Effector CD4-positive, alpha-beta T cell (primary cell): ENCODE measurements at places on chromosomes 6 and 20.

- no peak for DNase-seq
Observed at GRCh38 chr6:113627480-113627879, 229.7 kb upstream of the MARCKS start.

GRCh38 chr20:53210041-53210440 is 237.9 kb downstream of the TSHZ2 start:
- no peak for DNase-seq

DNA sequence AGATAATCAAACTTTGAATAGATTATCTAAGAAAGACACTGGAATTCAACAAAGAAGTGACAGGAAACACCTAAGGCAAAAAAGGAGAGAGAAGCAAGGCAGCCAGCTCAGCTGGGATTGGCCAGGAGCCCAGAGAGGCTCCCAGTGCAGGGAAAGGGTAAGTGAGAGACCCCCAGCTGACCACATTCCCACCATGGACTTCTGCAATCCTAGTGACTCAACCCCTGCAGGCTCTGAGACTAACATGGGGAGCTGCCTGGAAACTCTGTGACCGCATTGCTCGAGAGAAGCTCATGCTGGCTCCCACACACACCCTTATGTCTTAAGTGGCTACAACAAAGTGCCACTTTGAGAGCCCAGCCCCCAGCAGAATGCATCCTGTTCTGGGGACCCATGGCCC is 215.1 kb downstream of the PACRG start:
- no peak for DNase-seq

DNA sequence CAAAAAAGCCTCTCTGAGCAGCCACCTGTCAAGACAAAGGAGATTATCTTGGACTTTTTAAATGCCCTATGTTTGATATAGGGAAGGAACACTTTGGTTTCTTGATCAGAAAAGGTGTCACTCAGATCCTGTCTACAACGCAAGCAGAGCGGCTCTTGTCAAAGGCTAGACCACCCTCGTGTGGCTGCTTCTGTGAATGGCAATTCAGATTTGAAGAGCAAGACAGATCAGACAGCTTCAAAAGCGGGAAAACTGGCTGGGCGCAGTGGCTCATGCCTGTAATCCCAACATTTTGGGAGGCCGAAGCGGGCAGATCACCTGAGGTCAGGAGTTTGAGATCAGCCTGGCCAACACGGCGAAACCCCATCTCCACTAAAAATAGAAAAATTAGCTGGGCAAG is 10.1 kb upstream of the NXT1 start:
- no peak for DNase-seq

DNA sequence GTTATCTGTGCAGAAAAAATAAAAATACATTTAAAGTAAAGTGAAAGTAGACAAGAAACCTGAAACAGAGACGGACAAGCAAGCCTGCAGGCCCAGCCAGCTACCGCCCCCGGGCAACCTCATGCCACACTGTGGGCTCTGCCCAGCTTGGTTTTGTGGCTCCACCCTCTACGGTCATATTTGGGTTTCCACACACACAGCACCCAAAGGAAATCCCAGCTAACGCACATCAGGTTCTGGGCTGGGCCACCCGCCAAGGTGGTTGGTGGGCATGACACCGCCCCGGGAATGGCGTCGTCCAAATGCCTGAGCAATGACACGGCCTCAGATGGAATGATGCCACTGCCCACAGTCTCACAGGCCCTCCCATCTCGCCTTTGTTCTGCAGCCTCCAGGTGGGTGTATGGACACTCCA is 22.9 kb downstream of the FAM110A start:
- DNase-seq = peak; percentile 12

DNA sequence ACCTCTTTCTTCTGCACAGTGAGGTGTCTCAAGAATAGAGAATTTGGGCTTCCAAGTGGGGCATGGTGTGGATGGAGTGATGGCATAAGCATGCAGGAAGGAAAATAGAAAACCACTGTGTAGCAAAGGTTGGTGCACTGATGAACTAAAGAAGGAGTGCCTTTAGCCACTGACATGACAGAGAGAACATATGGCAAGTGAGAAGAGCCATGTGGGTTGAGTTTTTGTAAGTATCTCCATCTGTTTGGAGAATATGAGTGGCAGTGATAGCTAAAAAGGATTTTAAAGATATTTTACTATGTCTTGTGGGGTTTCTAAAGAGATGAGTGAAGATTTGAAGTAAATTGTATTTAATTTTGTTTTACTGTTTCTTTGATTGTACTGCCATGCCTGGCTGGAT is 160.5 kb upstream of the GRIK2 start:
- no peak for DNase-seq

DNA sequence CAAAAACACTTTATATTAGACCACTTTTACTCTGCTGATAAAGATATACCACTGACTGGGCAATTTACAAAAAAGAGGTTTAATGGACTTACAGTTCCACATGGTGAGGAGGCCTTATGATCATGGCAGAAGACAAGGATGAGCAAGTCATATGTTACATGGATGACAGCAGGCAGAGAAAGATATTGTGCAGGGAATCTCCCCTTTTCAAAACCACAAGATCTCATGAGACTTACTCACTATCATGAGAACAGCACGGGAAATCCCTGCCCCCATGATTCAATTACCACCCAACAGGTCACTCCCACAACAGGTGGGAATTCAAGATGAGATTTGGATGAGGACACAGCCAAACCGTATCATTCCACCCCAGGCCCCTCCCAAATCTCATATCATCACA is 1383.8 kb upstream of the MAP3K7 start:
- no peak for DNase-seq

DNA sequence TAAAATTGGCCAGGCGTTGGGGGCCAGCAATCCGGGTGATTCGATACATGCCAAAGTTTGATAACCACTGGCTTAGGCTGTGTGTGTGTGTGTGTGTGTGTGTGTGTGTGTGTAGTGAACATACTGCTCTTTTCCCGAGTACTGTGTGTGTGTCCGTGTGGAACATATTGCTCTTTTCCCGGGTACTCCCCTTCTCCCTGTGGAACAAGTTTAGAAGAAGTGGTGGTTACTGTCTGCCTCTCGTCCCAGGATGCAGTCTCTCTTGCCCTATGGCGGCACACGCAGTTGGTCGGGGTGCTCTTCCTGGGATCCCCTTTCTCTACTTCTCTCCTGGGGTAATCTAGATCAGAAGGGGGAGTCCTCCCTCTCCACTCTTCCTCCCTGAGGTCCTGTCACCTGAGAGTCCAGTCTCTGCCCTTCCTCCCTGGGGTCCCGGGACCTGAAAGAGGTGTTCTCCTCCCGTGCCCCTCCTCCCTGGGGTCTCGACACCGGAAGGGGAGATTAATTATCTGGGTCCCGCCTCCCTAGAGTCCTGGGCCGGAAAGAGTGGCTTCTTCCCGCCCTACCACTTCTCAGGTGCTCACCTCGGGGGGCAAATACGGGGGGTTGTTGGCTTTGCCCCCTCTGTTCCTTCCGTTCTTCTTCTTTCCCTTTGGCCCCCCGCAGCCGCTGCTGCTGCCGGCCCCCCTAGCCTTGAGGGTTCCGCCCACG is 516 bp downstream of the GTPBP2 start:
- peak; percentile 33 for DNase-seq

- no peak for DNase-seq
Observed at GRCh38 chr6:91213229-91213901, 626.5 kb upstream of the MAP3K7 start.

DNA sequence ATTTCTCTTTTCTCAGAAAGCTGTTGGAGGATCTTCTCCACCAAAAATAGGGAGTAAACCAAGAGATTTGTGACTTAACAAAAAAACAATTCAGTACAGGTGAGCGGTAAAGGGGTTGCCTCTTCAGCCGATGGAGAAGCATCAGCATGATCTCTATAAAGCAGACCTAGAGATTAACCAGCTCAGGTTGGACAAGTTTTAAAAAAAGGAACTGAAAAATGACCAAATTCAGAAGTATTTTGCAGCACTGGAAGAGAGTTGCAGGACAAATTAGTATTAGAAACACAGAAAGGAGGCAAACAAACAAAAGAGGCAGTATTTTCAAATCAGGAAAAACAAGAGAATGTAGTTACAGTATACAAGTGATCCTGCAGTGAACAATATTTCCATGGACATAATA is 39.6 kb upstream of the ZNF184 start:
- no peak for DNase-seq

GRCh38 chr20:24828992-24829648 is 119.9 kb upstream of the CST7 start:
- DNase-seq = no peak

DNA sequence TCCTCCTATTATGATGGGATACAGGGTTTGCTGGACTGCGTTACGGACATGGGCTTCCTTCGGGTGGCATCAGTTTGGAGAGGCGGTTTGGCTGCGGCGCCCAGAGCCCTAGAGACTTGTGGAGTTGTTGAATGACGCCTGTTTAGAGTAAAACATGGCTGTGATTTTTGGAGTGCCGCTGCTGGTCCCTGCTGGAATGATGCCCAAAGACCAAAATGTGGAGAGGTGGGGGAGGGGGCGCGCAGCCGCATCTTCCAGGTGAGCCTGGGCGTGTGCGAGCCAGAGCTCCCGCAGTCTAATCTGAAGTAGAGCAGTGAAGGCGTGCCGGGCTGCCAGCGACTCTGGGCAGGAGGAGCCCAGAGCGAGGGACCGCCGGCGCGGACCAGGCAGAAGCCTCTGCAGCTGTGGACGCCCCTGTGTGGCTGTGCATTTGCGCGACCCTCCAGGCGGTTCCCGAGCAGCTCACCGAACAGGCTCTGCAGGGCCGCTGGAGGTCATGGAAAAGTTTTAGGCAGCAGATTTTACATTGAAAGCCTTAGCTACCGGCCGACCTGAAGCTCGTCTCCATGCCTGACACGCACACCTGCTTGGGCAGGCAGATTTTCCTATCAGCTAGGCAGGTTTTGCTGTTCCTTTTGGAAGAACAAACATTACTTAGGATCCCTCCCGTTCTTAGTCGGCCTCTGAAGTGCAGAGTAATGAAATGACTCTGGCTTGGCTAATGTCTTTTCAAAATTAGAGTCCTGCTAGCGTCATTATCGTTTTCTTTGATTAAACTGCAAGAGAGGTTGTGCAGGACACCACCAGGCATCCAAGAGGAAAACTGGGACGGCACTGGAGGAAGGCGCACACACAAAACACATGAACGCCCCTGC is 298.2 kb downstream of the PHACTR1 start:
- no peak for DNase-seq

DNA sequence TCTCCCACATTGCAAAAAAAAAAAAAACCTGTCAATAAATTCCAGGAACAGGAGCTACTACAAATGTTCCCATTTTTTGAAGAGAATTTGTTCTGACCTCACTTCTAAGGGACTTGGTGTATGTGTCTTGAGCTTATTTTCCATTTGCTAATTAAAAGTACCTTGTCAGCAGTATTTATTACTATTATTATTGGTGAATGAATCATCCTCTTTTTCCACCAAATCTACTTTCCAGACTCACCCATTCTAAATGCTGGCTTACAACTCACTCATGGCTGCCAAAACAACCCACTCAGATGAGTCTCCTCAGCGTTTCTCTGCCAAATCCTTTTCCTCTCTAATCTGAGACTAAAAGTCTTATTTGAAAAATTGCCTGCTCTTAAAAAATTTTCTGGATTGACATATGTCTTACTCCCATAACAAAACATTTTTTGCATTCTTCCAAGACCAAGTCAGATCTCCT is 33.2 kb upstream of the TASP1 start:
- DNase-seq = no peak

GRCh38 chr6:134249239-134249758 is 68.6 kb downstream of the SGK1 start:
- DNase-seq = no peak

DNA sequence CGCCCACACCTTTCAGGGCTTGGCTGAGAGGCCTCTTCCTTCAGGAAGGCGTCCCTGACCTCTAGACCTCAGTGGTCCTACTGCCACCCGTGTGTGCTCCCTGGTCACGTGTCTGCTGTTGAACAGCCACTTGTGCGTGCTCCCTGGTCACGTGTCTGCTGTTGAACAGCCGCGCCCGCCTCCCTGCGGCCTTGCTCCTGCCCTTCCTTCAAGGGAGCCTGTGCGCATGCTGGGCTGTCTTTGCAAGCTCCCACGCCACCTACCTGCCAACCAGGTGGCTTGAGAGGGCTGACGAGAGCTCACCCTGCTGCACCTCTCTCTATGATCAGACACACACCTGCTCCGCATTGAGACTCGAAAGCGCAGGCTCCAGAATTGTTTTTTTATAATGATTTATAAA is 179.3 kb downstream of the BMP7 start:
- no peak for DNase-seq

GRCh38 chr20:52290569-52290968 is 99.0 kb upstream of the ZFP64 start:
- DNase-seq = no peak

DNA sequence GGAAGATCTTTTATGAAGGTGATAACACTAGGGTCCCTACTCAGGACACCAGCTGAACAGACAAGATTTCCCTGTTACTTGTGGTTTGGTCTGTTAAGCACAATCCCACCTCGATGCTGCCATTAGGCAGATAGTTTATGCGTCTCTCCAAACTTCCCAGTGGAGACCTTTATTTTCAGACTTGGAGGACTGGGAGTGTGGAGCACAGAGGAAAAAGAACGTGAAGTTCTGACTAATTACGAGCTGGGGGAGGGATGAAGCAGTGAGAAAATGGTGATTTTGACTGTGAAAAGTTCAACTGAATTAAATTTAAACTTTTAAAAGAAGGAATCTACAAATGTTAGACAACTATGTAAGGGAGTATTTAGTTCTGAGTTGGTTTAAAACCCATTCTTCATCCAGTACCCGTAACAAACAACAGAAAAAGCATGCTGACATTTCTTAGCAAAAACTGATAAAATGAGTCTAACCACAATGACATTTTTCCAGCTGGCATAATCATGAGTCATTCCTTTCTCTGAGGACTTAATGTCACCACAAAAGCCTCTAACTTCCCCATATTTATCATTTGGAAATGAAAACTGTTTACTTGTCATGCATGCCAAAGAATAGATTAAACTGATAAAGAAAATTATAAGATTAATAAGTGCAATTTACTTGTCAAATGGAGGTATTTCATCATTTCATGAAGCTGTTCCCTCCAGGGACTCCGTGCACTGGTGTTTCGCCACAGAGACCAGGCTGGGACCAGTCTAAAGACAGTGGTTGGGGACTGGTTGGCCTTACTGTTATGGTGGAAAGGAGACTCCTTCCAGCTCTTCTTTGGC is 113.3 kb upstream of the SSTR4 start:
- no peak for DNase-seq
